ENCODE measurements at places on chromosomes 5 and 9. TPM values are rescaled to one million over a fixed set of nuclear protein-coding genes. Genes with fewer than 3 reads are reported as not detected.

DNA sequence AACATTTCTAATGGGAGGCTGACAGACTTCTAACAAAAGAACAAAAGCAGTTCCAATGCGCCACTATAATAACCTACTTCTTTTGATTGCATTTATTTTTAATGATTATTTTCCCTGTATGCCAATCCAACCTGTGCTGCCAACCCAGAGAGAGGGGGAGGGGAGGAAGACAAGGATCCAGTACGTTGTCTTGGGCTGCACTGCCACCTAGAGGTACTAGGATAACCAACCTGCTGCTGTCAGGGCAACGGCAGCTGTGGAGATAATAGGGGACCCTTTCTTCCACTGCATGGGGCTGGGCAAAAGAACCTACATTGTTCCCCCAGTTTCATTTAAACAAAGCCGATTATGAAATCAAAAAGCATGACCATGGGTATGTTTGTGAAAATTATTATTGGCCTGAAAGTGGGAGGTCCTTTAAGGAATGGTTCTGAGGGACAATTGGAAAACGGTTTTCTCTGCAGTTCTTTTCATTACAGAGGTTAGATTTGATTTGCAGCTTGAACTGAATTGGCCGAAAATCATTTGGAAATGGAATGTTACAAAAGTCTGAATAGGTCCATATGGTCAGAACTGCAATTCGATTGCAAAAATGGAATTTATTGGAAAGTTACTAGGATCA is 101.3 kb downstream of the RASEF start:
- ATAC-seq = peak; percentile 45

DNA sequence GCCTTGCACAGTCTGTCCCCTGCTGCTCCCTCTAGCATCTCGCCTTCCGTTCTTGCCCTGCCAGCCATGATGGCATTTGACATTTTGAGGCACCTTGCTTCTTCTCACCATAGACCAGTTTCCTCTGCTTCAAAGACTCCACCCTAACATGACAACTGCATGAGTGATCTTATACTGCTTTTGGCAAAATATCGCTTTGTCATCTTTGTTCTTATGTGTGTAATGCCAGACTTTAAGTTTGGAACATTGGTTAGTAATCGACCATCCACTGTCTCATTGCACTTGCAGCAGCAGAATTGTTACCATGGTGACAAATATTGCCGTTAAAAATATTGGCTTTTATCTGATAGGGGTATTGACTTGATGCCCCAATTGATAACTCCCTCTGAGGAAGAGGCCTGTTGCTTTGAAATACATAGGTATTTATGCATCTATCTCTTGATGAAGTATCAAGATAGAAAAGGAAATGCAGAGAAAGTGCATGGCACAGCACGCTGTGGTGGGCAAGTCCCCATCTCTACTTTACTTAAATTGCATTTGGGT is 6.8 kb downstream of the GARIN3 start:
- ATAC-seq = peak; percentile 83

DNA sequence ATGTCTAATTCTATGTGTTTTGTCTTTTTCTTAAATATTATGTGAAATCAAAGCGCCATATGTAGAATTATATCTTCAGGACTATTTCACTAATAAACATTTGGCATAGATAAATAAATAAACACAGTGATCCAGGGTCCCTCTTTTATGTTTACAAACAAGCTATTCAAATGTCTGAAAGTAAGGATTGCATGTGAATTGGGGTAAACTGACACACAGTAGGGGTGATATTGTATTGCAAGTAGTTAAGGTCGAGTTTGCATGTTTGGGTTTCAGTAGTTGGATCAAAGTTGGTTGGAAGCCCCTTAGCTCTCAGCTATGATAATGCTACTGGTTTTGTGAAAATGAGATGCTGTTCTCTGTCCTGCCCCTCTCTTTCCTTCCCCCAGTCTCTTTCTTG is 11.4 kb downstream of the ISL1 start:
- ATAC-seq = no peak

GRCh38 chr9:70491426-70492318 is 77.2 kb upstream of the KLF9 start:
- ATAC-seq = no peak

GRCh38 chr9:16329671-16330113 is 540.8 kb downstream of the BNC2 start:
- no peak for ATAC-seq

DNA sequence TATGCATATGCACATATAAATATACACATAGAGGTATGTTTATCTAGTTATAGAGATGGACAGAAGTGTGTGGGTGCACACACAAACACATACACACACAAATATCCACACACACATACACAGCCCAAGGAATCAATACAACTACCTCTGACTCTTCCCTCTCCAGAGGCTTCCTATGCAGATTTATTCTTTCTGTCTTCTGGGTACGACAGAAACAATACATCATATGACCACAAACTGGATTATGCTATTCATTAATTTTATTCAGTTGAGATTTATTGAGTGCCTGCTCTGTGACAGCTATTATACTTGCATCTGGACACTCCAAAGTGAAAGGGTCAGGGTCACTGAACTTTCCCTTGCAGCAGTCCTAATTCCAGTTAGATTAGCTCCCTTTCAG is 155.8 kb downstream of the BRINP1 start:
- ATAC-seq = no peak

DNA sequence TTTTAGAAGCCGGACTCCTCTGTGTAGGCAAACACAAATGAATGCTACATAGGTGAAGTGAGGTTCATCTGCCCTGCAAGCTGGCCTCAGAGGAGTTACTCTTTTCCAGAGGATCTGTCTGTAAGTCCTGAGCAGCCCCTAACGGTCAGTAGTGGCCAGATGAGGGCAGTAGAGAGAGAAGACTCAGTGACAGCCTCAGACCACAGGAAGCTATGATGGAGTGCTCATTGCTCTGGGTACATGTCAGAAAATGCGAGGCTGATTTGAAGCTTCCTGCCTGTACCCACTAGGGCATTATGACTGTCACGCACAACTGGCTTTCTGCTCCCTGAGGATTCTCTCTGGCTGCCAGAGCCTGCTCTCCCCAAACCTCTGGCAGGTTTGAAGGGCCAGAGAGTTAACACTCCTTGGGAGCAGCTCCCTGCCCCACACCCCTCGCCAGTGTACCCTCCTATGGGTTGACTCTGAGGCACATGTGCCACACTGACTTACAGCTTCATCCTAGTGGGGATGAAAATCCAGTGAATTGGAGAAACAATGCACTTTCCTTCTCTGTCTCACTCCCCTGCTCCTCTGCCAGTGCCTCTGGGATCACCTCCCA is 141.5 kb downstream of the GABRG2 start:
- no peak for ATAC-seq

GRCh38 chr9:107696302-107696701 is 206.7 kb upstream of the KLF4 start:
- no peak for ATAC-seq

DNA sequence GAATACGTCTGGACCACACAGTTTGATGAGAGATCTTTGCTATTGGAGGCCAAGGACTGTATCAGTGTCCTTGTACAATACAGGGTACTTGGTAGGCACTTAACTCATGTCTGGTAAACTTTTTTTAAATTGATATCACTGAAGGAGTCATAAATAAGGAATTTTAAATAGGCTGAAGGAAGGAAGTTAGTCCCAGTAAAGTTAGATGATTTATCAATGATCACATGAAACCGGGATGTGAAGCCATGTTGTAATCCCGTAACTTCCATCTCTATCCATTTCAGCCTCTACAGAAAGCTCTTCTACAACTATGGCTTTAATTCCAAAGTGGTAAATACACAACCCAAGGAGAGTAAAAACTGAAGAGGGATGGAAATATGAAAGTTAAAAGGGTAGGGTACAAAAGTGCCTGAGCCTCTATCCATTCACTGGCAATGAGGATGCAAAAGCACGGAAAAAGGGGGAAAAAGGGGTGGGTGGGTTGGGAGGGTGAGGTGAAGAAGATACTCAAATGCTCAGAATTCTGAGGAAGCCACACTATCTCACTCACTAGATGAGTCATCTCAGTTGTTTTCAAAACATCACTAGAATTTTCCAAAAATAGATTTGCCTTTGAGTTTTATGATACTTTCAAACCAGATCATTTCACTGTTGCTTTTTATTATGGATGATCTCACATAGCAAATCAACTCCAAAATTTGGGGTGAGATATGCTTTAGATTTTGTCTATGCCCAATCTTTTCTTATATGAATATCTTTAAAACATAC is 1053.5 kb downstream of the NR2F1-AS1 start:
- no peak for ATAC-seq

GRCh38 chr5:68464424-68464823 is 248.9 kb downstream of the PIK3R1 start:
- peak; percentile 98 for ATAC-seq

- ATAC-seq = no peak
Observed at GRCh38 chr5:146520731-146521130, 4.7 kb upstream of the GPR151 start.

GRCh38 chr5:81717226-81717625 is 33.7 kb downstream of the SSBP2 start:
- ATAC-seq = no peak

- ATAC-seq = no peak
Observed at GRCh38 chr5:110757118-110757729, 18.4 kb downstream of the SLC25A46 start.

- no peak for ATAC-seq
Observed at GRCh38 chr5:169094586-169095409, 206.1 kb downstream of the SLIT3 start.

- ATAC-seq = no peak
Observed at GRCh38 chr9:109966643-109967368, 186.8 kb downstream of the PALM2AKAP2 start.

- ATAC-seq = no peak
Observed at GRCh38 chr5:53091289-53091688, 18.3 kb downstream of the MOCS2 start.

DNA sequence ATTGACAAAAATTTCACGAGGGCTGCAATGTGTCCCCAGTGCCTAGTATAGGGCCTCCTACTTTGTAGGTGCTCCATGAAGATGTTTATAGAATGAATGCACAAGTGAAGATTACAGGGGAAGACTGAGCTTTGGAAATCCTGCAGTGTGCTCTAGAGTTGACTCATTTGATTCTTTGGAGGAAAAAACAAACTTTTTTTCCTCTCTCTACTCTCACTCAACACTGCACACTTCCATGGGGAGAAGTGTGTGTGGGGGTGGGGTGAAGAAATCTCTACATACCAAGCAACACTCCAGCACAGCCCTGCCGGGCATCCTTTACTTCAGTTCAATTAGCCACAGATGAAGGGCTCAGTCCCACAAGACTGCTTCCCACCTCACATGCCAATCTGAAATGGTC is 49.4 kb upstream of the KLF9 start:
- no peak for ATAC-seq

DNA sequence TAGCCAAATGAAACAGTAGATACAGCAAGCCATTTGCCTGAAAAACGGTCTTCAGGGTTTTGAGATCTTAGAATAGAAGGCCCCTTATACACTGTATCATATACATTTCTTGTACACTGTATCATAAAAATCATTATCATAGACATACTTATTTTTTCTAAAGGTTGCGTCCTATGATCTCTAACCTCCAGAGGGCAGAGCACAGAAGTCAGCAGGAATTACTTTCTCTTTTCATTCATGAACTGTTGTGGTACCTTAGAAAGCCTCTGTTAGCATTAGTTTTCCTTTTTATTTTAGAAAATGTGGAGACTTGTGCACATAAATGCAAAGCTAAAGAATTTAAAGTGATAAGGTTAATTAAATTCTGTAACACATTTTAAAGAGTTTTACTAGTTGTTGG is 115.4 kb downstream of the OXCT1 start:
- ATAC-seq = no peak

DNA sequence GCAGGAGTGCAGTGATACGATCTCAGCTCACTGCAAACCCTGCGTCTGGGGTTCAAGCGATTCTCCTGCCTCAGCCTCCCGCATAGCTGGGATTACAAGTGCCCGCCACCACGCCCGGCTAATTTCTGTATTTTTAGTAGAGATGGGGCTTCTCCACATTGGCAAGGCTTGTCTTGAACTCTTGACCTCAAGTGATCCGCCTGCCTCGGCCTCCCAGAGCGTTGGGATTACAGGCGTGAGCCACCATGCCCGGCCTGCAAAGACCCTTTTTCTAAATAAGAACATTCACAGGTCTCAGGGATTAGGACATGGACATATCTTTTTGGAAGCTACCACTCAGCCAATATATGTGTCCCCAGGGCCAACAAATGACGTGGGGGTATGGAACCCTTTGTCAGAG is 49.6 kb upstream of the GFPT2 start:
- no peak for ATAC-seq

GRCh38 chr5:133612249-133612860 is at the start of gene FSTL4:
TSS of gene FSTL4 (minus strand) at chr5:133612541.
- peak; percentile 73 for ATAC-seq

The BTNL3 gene
- not detected for total RNA-seq

The DNAH5 gene
- not detected for total RNA-seq

The MEF2C gene
- total RNA-seq = not detected

The KLHL9 gene
- 10.5 TPM for total RNA-seq

The NEURL1B gene
- 1.2 TPM for total RNA-seq

The SHISAL2B gene
- total RNA-seq = not detected

The NRG2 gene
- total RNA-seq = 0.48 TPM

The PCDHA9 gene
- not detected for total RNA-seq

The IL13 gene
- 4.3 TPM for total RNA-seq

The ATP6V0E1 gene
- total RNA-seq = 123 TPM

The PCDHA4 gene
- not detected for total RNA-seq
